Activated T-cell treated with anti-CD3 and anti-CD28 coated beads for 24 hours (primary cell): ENCODE measurements at places on chromosomes 11 and 22.

- DNase-seq: no peak
Measured at GRCh38 chr22:49308300-49308699, 519.4 kb downstream of the BRD1 start.

GRCh38 chr11:23957314-23957713, 539.5 kb upstream of the LUZP2 start:
- no peak for DNase-seq

GRCh38 chr22:38062791-38063190, 5.6 kb downstream of the PICK1 start:
- no peak for DNase-seq

GRCh38 chr11:67731583-67731982, 57.2 kb upstream of the ALDH3B2 start:
- DNase-seq: no peak

DNA sequence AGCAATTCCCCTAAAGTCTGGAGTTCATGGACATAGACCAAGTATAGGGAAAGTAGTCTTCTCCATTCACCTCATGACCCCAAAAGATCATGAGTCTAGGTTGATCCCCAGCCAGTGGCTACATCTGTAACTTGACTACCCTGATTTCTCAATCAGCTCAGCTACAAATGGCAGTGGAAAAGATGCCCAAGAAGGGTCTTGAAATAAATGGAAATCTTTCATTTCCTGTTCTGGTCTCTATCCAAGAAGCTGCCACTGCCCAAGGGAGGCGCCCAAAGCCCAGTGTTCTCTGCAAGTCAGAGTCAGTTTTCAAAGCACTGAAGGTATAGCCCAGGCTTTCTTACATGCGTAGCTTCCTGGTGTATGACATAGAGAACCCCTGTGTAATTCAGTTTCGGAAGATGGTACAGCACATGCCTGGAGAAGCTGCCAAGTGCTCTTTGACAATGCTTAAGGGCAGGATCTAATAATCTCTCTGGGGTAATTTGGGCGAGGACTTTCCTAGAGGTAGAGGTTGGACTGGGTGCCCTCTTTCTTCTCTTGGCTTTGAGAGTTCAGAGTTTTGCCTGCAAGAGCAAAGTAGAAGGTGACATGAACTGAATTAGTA, 101.1 kb downstream of the ADAMTS15 start:
- no peak for DNase-seq

DNA sequence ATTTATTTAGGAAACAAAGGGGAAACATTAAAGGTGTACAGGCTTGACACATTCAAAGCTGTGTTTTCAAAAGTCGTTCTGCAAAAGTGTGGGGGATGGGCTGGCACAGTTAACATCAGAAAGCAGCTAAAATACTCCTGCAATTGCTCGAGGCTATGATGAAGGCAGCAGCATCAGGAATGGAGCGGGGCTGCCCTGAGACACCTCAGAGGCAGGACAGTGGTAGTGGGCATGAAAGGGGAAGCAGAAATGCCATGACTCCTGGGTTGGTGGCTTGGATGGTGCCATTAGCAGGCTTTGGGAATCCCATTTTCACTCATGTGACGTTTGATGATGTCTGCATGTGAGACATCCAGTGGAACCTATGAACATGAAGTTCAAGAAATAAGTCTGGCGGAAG, 646 bp downstream of the NCAPD3 start:
- no peak for DNase-seq

DNA sequence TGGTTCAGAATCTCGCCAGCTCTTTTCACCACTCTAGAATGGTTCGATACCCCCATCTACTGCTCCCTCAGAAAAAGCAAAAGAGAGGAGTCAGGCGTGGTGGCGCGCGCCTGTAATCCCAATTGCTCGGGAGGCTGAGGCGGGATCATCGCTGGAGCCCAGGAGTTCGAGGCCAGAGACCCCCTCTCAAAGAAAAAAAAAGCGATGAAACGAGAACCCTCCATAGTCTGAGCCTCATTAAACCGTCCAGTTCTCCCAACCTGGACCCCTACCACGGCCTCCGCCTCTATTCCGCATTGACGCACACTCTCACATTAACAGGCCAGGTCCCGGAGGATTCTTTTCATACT, 439 bp downstream of the SPA17 start:
- no peak for DNase-seq

DNA sequence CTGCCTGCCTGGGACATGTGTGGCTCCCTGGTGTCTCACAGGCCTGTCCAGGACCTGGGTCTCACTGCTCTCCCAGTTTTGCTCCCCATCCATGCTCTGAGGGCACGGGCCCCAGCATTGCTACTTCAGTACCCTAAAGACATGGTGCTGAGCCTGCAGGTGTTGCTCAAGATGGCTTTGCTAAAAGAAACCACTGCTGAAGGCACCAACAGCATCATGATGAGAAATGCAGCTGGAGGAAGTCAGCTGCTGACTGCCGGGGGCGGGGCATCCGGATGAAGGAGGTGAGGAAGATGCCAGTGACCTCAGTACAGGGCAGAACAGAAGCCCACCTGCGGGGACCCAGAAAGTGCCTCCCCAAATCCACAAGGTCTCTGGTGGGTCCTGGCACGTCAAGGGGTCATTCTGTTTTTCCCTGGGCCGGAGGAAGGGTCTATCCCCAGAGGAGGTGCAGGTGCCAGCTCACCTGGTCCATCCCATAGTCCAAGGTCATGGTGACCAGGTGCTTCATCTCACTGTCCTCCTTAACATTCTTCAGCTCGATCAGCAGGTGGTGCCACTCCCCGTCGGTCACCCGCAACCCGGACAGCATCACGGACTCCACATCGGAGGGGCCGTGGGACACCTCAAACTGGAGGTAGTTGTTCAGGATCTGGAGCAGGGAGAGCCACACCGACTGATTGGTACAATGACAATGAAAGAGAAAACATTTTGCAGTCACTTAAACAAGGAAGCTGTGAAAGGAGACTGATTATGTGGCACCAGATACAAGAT, 63.9 kb downstream of the TRMU start:
- DNase-seq: no peak

- DNase-seq: no peak
Measured at GRCh38 chr11:106727256-106727655, 291.0 kb downstream of the GUCY1A2 start.

DNA sequence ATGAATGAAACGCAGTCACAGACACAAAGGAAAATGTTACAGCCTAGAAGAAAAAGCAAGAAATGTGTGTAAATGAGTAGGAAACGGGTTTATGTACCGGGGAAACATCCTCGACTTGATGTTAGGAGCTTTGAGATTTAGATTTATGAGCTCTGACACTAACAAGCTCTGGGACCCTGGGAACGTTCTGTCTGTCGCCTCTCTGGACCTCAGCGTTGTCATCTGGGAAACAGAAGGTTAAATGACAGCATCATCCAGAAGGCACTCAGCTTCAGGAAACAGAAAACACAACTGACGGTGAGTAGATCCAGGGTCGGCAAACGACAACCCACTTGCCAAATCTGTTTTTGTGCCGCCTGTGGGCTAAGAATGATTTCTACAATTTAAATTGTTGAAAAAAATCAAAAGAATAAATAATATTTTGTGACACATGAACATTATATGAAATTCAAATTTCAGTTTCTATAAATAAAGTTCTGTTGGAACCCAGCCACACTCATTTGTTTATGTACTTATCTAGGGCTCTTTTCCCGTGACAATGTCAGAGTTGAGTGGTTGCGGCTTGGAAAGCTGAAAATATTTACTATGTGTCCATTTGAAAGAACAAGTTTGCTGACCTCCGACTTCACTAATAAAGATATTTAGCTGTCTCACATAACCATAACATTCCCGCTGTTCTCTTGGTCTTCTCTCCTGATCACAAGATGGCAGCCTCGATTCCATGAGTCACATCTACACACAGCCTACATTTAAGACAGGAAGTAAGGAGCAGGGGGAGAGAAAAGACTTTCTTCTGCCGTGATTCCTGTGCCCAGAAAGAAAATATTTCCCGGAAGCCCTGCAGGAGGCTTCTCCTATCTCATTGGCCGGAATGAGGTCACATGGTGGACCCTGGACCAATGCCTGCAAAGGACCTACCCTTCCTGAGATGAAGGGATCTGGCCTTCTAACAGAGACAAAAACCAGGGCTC, 47.1 kb upstream of the SYT13 start:
- DNase-seq: no peak

DNA sequence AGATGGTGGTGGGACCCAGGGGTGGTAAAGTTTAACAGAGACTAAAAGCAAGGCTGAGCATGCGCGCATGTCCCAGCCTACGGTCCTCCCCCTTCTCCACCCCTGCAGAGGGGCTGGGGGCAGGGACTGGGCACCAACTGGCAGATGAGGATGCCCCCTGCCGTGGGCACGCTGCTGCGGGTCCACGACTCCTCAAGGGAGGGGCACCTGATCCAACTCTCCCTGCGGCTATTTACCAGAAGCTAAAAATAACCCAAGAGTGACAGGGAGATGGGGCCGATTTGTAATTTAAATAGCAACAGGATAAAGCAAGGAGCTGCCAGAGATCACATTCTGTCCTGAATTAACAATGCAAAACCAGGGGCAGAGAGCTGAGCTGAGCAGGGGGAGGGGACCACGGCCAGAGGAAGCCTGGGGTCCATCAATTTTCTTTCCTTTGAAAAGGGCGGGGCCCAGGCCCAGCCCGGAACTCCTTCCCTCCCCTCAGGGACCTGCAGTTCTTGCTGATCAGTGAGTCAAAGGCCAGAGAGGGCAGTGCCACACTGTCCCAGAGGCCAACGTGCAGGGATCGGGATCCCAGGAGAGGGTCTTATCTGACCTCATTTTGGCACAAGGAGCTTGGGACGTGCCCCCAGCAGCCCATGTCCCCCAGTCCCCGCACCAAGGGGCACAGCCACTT, 8.1 kb upstream of the DGKZ start:
- DNase-seq: no peak

- DNase-seq: no peak
Measured at GRCh38 chr11:811446-812245, 1.9 kb downstream of the RPLP2 start.

DNA sequence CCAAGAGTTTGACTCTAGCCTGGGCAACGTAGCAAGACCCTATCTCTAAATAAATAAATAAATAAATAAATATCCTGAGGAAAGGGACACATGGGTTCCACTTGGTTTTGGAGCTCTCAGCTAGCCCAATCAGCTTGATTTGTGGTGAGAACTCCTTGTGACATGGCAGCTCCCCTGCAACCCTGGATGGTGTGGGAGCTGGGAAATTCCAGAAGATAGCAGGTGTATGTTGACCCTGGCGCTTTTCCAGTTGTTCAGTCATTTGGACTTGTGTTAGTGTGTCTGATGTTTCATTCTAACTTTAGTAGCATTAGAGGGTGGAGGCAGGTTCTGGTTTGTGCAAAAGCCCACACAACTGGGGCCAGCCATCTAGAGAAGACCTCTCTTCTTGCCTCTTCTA, 148.5 kb upstream of the NCAM1 start:
- DNase-seq: no peak

GRCh38 chr22:45760682-45761081, 89.0 kb downstream of the ATXN10 start:
- no peak for DNase-seq

DNA sequence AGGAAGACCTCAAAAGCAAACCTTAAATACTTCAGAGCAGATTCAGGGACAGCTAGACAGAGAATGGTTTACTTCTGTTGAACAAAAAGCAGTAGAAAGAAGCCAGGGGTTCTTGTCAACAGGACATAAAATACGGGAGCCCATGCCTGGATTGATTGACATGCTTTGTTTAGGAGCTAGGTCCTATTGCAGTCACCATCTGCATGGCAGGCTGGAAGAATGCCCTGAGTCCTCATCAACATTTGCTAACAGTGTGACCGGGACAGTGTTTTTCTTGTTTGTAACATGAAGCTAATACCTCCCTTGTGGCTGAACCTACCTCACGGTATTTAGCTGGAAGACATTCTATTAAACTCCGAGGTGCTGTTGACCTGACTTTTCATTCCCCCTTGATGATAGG, 225.4 kb downstream of the NTM start:
- DNase-seq: no peak

- no peak for DNase-seq
Measured at GRCh38 chr11:637593-638521, 788 bp downstream of the DRD4 start.

GRCh38 chr11:122709039-122709760, 53.7 kb downstream of the UBASH3B start:
- no peak for DNase-seq

- no peak for DNase-seq
Measured at GRCh38 chr11:21415606-21416005, 746.2 kb downstream of the NELL1 start.

GRCh38 chr11:2312232-2313042, 10.6 kb downstream of the TSPAN32 start:
- no peak for DNase-seq
